ENCODE measurements at places on chromosomes 4 and X.
A peak's percentile ranks its signal among the peaks of the same experiment; 100 is the strongest.

- no peak for DNase-seq
These were observed 226.6 kb downstream of the NLGN4X start for GRCh38 chrX:6002056-6002455.

GRCh38 chr4:7759216-7759615, 180.4 kb downstream of the AFAP1 start:
- DNase-seq, result peak; percentile 39

- no peak for DNase-seq
These were observed 98.7 kb downstream of the TMEM131L start for GRCh38 chr4:153564630-153565525.

GRCh38 chr4:15427161-15427560, 672 bp upstream of the C1QTNF7 start:
- DNase-seq, result no peak

DNA sequence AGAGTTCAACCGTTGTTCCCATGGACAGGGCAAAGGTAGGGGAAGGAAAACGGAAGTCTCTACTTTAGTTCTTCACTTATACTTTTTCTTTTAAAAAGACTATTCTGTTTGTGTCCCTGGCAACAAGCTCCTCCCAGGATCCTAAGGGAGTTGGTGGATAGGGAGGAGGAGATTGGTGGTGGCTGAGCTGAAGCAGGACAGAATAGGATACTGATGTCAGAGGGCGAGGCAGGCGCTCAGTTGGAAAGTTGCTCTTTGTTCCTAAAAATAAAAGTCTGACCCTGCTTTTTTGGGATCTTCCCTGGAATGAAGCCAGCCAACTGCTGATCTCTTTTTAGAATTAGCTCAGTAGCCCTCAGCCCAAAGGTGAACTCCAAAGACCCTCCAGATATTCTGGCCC, 104.7 kb downstream of the MGST2 start:
- DNase-seq, result no peak

- DNase-seq, result no peak
These were observed 886.2 kb downstream of the ARAP2 start for GRCh38 chr4:35358001-35358584.

DNA sequence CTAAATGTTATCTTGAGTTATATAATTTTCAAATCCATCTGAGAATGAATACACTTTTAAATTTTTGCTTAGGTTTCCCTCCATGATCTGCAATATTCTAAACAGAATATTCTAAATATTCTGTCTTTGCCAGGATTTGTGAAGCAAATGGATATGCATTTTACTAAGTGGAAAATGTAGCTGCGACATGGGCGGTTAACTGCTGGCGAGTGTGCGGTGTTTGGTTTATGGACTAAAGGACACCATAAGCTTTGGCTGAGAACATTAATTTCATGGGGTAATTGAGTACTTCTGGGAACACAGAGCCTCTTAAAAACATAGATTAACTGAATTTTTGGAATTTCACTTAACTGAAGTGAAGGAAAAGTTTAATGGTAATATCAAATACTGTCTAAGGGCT, 153.8 kb upstream of the ETNPPL start:
- no peak for DNase-seq

GRCh38 chr4:110627977-110628662, 5.2 kb upstream of the PITX2 start:
- DNase-seq, result no peak

DNA sequence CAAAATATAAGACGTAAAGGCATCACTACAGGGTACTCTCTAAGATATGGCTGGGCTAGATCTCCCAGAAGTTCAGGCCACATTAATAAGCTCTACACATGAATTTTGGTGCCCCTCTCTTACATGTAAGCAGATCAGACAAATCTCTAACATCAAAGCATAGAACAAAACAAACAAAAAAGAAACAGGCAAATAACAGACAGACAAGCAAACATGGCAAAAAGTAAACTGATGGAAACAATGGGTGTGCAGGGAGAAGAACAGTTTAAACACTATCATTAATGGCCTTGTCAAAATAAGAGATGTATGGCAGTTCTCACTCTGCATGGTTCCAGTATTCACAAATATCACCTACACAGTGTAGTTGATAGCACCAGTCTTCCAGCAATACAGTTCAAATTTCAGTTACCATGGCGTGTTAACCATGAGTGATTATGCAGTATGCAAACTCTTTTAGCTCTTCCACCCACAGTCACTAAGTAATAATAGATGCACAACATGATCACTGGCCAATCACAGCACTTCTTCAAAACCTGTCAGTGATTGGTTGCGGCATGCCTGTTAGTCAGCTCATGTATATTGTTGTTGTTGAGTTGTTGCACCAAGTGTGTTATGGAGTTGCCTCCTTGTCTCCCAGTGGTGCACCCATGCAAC, 110.7 kb upstream of the TLR3 start:
- no peak for DNase-seq

GRCh38 chr4:952881-953573, 20.3 kb downstream of the DGKQ start:
- DNase-seq, result no peak

GRCh38 chr4:27366104-27366823, 505.6 kb downstream of the STIM2 start:
- no peak for DNase-seq

DNA sequence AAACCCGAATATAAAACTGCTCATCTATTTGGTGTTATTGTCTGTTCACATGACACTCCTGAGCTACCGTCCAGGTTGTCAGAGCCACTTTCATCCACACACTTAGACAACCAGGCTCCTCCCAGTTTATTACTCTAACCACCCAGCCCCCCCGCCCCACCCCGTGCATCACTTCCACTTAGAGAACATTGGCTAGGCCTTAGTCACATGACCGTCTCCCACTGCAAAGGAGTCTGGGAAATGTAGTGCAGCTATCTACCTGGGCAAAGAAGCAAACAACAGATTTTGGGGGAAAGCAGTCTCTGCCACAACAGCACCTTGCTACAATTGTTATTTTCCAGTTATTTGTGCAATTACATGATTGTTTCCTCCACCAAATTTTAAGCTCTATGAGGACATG, 57.6 kb upstream of the RBPJ start:
- no peak for DNase-seq

DNA sequence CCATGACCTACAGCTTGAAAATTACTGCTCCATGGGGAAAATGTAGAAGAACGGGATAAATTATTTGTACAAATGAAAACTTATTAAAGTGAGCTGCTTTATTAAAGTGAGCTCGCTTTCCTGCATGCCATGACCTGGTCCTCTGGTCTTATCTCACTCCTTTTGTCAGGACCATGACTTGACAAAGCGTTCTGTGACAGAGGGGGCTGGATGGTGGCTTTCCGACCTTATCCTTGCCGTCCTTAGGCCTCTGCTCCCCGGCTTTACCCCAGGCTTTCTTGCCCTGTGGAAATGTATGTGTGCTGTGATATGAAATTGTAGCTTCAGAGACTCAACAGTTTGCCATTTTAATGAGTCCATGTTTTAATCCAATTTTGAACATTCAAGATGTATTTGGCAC, 44.0 kb upstream of the FBXW7 start:
- no peak for DNase-seq

DNA sequence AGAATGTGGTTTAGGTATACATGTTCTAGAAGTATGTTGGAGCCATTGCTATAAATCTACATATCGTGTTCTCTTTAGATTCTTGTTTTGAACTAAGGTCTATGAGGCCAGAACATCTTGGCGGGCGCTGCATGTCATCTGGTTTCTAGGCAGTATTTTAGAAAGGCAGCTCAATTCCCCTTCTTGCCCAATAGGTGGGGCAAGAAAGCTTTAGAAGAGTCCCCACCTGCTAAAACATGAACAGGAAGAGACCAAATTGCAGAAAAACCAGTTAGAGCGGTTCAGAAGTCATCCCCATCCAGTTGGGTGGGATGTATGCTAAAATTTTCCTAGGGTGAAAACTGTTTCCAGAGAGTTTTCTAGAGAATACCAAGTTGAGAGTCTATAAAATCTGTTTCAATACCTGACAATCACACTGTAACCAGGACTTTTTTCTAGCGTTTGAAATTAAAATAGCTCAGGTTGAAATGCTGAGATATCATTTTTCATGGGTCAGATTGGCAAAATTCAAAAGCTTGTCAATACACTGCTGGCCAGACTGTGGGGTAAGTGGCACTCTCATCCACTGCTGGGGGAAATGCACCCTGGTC, 17.5 kb upstream of the SH3KBP1 start:
- no peak for DNase-seq

DNA sequence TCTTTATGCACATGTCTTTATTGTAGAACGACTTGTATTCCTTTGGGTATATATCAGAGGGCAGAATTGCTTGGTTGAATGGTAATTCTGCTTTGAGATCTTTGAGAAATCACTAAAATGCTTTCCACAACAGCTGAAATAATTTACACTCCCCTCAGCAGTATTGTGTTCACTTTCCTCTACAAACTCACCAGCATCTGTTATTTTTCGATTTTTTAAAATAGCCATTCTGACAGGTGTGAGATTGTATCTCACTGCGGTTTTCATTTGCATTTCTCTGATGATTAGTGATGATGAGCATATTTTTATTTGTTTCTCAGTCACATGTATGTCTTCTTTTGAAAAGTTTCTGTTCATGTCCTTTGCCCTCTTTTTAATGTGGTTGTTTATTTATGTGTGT, 459.8 kb downstream of the PABPC4L start:
- no peak for DNase-seq

DNA sequence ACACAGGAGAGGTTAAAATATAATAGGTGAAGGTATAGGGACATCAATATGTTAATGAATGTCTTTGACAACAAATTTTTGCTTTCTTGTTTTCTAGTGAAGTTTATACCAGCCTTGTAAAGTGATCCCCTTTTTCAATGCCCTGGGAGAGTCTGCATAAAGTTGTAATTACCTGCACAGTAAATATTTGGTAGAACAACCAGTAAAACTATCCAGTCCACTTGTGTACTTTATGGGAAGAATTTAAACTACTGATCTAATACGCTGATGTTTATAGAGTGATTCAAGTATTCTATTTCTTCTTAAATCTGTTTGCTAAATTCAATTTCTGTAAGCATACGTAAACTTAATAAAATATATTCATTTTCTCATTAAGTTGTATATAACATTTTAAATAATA, 103.3 kb downstream of the GPM6A start:
- DNase-seq, result no peak

All from stimulated activated CD4-positive, alpha-beta T cell treated with anti-CD3 and anti-CD28 coated beads, Interleukin-15, amount 100 ng/mL, for 1 hour (primary cell).